Left forelimb (tissue), 1 donor: ENCODE measurements at places on chromosomes 16 and 17.
A peak's percentile ranks its signal among the peaks of the same experiment; 100 is the strongest.

DNA sequence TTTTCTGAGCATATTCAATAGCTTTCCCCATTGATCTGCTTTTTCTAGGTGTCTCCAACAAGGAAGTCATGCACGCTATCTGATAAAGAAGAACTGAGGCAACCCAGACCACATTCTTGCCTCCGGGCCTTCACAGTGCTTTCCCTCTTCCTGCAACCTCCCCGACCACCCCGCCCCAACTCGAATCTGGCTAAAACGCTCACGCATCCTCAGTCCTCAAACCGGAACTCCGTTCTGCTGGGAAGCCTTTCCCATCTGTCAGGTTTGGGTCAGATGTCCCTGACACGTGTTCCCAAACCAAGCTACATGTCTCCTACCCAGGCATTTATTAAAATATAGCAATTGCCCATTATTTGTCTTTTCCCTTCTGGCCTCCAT lies 112.7 kb downstream of the VPS53 start:
- DNase-seq: no peak

- no peak for DNase-seq
Observed at GRCh38 chr16:70696952-70697593, 11.2 kb upstream of the MTSS2 start.

GRCh38 chr17:72233986-72234385 lies 113.2 kb downstream of the SOX9 start:
- no peak for DNase-seq

DNA sequence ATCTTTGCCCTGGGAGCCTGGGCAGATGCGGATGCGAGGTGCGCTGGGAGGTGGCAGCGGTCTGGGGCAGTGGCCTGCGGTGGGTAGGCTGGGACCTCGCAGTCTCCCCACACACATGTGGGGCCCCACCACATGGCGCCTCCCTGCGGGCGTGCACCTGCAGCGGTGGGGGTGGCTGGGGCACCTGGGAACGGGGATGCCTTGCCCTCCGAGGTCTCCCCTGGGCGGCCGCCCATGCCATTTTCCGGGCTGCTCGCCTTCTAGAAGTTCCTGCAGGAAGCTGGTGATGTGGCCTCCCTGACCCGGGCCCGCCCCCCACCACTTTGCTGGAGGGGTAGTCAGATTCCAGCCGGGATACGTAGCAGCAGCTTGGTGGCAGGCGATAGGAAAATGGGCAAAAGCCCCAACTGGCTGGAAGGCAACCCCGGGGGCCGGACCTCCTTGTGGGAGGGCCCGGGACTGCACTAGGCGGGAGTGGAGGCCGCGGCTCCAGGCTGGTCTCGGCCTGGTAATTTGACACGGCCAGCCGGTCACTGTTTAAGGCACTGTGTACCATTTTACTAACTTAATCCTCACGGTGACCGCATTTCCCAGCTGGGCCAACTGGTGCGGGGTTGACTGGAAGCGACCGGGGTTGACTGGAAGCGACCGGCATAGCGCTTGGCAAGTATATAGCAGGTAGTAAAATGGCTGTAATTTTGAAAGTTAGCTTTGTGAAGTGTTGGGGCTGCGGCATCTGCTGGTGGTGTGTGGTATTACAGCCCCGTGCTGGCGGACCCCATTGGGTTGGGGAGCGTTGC lies 38.5 kb downstream of the IGF2BP1 start:
- DNase-seq: peak; percentile 81

DNA sequence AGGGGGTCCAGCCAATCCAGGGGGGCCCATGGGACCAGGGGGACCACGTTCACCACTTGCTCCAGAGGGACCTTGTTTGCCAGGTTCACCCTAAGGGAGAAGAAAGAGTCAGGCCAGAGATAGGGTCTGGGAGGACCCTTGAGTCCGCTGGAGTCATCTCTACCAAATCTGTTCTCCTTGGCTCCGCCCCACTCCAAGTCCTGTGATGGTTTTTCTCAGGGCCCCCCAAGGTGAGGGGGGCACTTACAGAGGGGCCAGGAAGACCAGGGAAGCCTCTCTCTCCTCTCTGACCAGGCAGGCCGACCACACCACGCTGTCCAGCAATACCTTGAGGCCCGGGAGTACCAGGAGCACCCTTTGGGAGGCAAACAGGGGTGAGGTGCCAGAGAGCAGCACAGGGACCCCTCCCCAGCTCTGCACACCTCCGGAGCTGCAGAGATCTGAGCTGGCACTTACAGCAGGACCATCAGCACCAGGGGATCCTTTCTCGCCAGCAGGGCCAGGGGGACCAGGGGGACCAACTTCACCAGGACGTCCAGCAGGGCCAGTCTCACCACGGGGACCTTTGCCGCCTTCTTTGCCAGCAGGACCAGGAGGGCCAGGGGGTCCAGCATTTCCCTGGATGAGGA lies 12.4 kb downstream of the COL1A1 start:
- DNase-seq: peak; percentile 83

- no peak for DNase-seq
Observed at GRCh38 chr17:17774009-17774881, 62.5 kb downstream of the SREBF1 start.

GRCh38 chr17:70862295-70862694 lies 693.0 kb downstream of the KCNJ2 start:
- DNase-seq: no peak

GRCh38 chr16:23408823-23409298 lies 44.1 kb downstream of the COG7 start:
- no peak for DNase-seq

DNA sequence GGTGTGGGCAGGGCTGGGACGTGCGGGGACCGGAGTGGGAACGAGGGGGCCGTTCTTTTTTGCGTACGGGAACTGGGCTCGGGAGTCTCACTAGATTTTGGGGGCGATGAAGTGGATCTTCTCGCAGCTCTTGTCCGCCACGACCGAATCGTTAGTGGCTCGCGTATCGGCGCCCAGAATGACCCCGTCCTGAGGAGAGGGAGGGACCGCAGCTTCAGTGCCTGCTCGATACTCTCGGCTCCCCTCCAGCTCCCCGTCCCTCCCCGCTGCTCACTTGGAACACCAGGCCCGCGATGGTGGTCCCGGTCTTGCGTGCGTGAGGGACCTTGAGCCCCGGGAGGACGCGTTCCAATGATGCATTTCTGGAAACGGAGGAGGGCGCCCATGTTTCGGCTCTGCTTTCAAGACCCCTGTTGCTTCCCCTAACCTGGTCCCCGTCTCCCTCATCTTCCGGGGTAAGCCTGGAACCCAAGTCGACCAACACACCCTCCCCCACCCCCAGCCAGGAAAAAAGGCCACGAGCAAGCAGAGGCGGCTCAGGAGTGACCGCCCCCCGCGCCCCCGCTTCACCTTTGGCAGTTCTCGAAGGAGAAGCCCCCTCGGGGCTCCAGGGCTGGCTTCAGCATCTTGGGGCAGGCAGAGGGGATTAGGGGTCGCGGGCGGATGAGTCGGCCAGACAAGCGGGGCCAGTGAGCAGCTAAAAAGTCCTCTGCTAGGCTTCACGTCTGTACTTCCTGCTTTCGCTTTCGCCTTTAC lies at the start of gene PSMB10:
PSMB10 (minus strand) TSS at position 727 of the 756 bp plus-strand sequence; CDS start at position 626, 101 bp downstream.
- DNase-seq: no peak

DNA sequence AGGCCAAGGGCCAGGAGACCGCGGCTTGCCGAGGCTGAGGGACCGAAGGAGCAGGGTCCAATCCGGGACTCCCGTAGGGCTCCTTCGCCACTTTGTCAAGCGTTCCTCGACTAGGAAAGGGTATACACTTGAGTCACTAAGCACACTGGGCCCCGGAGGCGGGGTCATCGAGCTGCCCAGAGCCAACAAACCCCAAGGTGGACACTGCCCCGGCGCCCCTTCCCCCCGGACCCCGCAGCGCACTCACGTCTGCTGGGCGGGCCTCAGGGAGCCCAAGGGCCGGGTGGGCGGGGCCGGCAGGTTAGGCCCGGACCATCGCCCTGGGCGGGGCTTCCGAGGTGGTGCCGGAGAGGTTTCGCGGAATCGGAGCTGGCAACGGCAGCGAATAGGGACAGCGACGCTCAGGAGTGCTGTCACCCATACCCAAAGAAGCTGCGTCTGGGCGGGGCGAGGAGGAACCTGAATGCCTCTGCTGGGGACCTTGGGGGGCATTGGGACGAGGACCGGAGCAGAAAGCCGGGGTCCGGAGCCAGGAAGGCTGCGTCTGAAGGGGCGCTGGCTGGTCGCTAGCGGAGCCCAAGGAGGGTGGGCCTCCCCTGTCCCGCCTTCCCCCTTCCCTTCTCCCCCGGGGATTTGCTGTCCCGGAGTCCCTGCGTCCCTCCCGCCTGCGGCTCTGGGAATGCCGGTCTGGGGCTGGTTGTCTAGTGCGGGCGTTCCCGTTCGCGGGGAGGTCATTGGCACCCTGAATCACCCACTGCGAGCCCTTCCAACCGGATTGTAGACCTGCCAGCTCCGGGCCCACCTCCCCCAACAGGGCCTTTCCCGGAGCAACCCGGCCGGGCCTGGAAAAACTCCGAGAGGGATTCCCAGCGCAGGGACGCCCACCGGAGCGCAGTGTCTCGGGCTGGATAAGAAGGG lies 118.2 kb upstream of the SMURF2 start:
- DNase-seq: no peak

DNA sequence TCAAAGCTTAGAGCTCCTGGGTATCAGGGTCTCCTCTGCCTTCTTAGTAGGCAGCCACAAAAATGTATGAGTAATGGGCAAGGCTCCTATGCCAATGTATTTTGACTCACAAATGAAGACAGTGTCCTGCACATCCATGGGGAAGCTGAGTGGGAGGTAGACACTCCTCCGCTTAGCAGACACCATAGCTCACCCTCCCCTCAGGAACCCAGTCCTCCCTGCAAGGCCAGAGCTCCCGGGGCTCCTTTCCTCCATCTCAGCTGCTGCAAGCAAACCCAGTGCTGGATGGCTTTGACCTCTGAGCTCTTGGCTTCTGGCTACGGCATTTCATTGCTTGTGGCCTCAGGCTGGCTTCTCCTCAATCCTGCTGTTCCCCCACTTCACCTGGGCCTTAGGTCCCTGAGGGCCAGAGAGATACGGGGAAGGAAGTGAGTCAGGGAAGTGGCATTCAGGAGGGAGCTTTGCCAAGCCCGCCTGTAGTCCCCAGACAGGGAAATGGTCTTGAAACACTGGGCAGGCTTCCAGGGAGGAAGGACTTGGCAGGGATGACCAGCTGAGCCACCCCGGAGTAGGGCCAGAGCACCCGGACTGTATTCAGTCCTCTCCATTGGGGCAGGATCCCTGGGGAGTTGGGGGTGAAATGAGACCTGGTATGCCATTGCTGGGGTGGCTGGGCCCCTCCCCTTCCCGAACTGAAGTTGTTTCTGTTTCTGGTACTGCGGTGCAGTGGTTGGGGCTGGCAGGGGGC lies 4.5 kb downstream of the ABCC3 start:
- DNase-seq: no peak
